ENCODE measurements at places on chromosomes 11 and 22.

GRCh38 chr11:67572747-67573419 lies 10.7 kb upstream of the GSTP1 start:
- DNase-seq = peak; percentile 37

DNA sequence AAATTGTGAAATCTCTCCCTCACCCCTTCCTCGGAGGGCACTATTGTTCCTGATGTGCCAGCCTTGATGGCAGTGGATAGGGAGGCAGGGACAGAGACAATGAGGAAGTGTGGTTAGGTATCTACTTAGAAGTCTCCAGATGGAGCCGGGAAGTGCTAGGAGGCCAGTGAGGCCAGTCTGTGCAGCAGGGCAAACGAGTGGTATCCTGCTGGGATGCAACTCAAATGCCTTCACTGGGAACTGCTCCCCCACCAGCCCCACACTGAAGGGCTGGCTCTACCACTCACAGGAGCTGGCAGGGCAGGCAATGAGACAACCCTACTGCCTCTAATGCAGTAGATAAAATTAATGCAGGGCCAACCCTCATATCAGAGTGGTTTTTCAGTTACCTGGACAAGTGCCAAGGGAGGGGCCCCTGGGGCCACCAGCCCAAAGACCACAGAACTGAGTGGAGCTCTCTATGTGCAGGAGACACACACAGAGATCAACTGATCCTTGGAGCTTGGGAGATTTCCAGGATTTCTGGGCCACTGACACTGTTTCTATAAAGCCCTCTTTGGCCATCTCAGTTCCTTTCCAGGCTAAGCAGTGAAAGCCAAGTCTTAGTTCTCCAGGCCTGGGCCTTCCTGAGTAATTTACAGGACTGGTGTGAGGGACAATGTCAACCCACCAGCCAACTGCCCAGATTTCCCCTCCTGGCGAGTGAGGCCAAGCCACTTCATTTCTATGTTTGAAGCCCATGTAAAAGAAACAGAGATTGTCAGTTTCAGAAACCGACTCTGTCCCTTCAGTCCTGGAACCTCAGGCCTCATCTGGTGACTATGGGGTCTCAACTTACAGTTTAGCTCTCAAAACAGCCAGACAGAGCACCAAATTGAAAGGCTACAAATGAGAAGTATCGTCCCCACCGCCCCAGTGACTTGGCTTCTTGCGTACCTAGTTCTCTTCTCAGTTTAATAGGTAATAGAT lies 4.1 kb downstream of the MIF start:
- peak; percentile 19 for DNase-seq

GRCh38 chr22:46150655-46151477 lies 540 bp downstream of the PPARA start:
- DNase-seq = peak; percentile 62

DNA sequence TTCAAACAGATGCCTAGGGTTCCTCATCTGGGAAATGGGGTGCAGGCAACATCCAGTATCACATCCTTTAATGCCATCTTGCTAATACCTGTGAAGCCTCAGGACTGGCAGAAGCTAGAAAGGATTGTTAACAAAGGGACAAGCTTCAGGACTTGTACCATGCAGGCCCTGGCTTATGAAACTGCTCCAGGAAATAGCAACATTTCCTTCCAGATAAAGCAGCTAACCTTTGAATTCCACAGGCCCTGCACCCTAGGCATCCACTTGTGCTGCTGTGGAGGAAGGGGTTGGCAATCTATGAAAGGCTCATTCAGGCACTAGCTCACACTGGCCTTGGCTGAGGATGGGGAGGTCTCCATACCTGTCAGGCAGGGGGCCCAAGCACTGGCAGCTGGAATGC lies 87.2 kb downstream of the BTBD10 start:
- no peak for DNase-seq

- DNase-seq = no peak
Measured at GRCh38 chr11:45647329-45647728, 18.1 kb downstream of the CHST1 start.

DNA sequence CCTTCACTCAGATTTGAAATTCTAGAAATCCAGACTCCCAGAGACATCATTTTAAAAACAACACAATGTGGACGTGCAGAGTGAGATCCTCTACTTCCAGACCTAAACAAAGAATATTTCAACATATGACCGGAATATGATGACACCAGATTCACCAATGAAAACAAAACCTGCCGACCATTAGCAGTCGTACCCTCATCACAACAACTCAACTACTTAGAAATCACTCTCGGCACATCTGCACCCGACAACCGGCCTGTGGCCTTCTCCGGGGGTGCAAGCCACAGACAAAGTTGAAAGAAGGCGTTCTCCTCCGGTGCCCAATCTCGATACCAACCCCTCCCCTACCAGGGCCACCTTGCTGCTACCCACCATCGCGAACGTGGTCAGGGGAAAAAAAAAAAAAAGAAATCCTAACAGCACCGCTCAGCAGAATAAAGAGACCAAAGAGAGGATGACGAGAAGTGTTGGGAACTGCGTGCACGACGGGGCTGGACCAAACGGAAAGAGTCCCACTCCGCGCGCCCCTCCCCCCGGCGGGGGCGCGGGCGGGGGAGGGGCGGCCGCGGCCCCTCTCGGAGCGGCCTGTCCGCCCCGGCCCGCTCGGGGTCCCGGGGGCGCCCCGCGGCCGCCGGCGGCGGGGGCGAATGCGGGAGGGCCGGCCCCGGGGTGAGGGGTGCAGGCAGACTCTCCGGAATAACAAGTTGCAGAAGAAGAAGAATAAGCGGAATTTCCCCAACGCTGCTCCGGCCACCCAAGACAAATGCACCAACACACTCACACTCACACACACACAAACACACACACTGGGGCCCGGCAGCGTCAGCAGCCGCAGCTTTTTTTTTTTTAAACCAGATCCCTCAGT lies 1.7 kb downstream of the PHF21A start:
- peak; percentile 53 for DNase-seq

DNA sequence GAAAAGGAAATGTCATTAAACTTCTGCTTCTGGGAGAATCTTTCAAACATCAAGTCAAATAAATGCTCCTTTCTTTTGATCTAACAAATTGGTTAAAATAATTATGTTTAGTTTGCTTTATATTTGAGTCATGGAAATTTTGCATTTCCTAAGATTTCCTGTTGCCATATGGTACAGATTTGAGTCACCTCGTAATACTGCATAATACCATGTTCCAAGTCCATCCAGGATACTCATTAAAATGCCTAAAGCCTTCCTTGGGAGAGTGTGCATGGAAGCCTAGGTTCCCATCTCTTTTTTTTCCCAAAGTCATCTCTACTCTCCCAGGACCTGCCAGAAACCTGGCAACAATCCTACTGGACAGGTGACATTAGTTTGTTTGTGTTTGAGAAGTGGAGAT lies 4.2 kb downstream of the OR9I1 start:
- DNase-seq = no peak

- DNase-seq = no peak
Measured at GRCh38 chr22:23803001-23803819, 16.4 kb downstream of the SMARCB1 start.

DNA sequence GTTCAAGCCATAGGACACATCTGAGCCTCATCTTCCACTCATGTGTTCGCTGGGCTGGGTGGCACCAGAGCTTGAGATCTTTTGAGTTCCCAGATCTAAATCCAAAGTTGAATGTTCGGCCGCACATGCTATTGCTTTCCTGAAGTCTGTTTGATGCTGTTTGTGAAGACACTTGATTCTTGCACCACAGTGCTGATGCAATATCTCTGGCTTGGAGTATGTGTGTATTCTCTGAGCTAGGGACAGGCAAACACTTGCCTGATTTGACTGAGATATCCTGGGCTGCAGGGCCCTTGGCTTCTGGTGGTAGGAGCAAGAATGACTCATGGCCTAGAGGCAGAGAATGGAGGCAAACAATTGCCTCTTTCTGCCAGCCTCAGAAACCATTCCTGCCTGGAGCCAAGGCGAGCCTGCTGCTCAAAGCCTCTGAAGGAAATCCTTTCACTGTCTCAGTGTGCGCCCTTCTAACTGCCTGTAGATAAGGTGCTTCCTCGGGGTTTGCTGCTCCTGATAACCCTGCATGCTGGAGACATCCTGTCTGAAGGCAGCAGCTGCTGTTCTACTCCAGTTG lies 73.0 kb downstream of the CYB5R2 start:
- DNase-seq = peak; percentile 62

DNA sequence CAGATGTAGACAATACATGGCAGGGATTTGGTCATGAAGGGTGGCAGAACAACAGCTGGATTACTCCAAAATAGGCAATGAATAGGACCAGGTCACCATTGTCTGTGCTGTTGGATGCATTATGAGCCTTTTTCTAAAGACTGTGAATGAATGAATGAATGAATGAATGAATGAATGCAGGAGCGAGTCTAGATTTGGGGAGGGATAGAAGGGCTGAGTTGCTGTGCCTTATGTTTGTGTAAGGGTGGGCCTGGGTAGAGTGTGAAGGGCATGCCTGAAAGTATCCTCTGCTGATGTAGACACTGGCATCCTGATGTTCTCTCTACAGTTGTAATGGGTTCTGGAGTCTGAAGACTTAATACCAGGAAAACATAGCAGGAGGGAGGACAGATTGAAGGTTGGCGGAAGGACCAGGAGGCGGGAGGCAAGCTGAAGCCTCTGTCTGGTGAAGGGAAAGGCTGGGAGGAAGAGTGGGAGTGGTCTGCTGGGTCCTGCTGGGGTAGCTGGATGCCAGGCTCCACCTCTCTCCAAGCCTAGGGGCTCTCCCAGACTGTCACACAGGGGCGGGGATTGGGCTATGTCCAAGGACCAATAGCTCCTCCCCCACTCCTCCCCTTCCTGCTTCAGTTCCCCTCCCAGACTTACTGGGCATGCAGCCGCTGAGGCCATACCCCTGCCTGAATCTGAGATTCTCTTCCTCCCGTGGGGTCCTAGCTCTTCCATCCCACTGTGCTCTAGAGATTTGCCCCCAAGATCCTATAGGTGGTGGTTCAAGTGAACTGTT lies 4.8 kb downstream of the TRIM3 start:
- peak; percentile 87 for DNase-seq

- DNase-seq = no peak
Measured at GRCh38 chr22:44748524-44748923, 3.9 kb upstream of the ARHGAP8 start.

DNA sequence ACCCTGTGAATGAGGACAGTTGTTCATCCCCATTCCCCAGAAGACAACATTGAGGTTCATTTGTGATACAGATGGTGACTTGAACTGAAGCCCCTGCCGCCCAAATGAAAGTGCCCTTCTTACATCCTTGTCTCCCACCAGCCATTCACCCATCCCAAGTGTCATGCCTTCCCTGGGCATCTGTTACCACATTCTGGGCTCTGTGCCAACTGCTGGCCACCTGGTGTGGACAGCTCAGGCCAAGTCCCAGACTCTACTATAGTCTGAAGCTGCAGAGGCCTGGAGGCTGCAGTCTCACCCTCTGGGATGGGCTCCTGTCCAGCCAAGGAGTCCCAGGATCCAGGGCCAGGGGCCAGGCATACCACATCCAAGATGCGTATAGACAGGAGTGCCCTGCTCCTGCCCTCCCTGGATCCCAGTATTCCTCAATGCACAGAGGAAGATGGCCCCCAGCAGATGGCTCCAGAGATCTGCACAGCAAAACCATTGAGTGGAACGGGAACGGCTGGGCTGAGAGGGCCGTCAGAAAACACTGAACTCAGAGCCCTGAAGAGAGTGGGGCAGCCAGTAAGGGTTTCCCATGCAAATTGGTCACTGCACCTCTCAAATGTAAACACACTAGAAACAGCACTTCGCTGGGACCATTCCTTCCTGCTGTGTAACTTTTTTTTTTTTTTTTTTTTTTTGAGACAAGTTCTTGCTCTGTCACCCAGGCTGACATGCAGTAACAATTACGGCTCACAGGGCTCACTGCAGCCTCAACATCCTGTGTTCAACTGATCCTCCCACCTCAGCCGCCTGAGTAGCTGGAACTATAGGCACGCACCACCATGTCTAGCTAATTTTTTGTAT lies 22.8 kb downstream of the ARRB1 start:
- peak; percentile 70 for DNase-seq

DNA sequence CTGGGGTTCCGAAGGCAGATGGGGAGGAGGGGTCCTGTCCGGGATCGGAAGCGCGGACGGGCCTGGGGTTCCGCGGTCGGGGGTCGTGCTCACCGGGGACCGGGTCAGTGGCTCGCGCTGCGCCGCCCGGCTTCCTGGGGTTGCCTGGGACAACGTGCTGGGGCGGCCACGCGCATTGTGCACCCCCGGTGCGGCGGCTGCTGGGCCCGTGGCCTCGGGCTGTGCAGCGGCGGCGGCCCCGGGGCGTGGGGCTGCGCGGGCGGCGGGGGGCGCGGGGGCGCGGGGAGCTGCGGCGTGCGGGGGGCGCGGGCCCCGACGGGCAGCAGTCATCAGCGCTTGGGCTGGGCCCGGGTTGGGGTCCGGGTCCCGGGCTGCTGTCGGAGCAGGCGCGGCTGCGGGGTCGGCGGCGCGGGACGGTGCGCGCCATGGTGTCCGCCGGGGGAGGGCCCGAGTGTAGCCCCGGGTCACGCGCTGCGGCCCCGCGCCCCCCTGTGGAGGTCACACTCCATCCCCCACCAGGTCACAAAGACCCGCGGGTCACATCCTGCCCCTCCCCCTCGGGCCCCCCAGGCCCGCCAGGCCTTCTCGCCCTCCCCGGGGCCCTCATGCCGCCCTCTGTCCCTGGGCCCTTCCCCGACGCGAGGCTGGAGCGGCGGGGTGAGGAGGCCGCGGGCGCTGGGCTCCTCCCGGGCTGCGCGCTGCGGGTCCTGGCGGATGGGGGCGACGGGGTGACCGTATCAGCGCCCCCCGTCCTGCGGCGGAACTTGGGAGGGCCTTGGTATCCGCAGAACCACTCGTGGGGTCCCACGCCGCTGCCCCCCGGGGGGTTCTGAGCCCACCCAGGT lies at the start of gene TTLL8:
Gene TTLL8 (minus strand): TSS at position 238 of the 845 bp plus-strand sequence.
- DNase-seq = no peak

DNA sequence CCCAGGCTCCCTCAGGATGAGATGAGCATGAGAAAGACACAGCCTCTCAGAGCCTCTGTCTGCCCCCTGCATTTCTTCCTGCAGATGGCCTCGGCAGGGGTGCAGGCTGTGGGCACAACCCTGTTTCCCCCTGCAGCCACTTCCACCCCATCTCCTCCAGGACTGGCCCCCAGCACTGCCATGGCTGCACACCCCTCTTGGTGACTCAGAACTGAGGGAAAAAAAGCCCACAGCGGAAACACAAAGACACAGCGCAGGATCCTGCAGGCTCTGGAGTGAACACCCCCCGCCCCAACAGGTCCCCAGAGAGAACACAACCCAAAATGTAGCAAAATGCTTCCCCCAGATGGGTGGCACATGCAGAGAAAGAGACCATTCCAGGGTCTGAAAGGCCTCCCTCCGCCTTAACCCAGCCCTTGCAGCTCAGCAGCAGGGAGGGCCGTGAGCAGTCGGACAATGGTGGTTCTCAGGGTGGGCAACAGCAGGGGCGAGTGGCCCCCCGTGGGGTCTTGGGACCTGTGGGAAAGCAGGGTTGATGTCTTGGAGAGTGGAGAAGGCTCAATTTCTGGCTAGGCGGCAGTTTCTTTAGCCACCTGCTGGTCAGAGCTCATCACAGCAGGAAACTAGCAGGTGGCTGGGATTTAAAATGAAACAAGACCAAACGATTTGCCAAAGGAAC lies 8.0 kb downstream of the TUBGCP6 start:
- DNase-seq = no peak

DNA sequence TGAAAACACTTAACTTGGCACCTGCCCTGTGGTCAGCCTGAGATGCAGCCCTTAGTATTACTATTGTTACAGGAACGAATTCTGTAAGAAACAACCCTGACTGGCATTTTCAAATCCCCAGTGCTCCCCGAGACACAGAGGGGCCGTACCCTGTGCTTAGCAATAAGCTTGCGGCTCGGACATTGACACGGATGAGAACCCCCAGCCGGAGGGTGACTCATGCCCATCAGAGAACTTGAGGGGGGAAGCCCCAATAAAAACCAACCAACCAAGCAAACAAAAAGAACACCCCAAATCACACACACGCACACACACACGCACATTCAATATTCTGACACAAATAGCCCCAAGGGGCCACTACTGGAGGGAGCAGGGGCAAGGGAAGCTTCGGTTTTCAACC lies 63.8 kb downstream of the SHISAL1 start:
- DNase-seq = no peak
